ENCODE measurements at places on chromosomes 3 and 15.

DNA sequence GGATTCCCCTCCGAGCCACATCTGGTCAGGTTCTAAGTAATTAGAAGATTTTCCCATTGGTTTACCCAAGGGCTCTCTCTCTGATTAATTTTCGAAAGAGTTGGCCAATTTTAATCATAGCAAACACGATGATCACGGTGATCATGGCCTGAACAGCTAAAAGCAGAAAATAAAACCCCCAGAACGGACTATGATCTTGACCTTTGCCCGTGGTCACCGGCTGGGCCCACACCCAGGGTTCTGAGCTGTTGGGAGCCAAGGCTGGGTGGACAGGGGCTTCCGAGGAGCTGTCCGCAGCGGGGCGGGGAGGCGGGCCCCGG is 2.6 kb downstream of the GP5 start:
- DNase-seq: no peak
- H3K27ac ChIP-seq: peak overlapping the region; percentile 19
- H3K4me3 ChIP-seq: peak overlapping the region; percentile 42
- H3K27me3 ChIP-seq: peaks cover 5% of the 10 kb centered on the region
- H3K4me1 ChIP-seq: peaks cover 53% of the 10 kb centered on the region
- no peaks in the 10 kb centered on the region for H3K36me3 ChIP-seq

GRCh38 chr15:100112636-100113305 is 229.0 kb downstream of the ADAMTS17 start:
- peak overlapping the region; percentile 98 for H3K27ac ChIP-seq
- no peak for DNase-seq
- H3K4me1 ChIP-seq: peaks cover 41% of the 10 kb centered on the region

GRCh38 chr3:149879872-149880271 is 66.9 kb downstream of the RNF13 start:
- no peak overlapping the region for H3K4me3 ChIP-seq
- peaks cover 4% of the 10 kb centered on the region for H3K4me1 ChIP-seq
- H3K27ac ChIP-seq: no peak overlapping the region
- H3K27me3 ChIP-seq: no peaks in the 10 kb centered on the region

GRCh38 chr3:58236527-58237237 is 910 bp upstream of the ABHD6 start:
- H3K4me1 ChIP-seq: peaks cover 10% of the 10 kb centered on the region
- no peak for DNase-seq
- no peaks in the 10 kb centered on the region for H3K36me3 ChIP-seq
- H3K4me3 ChIP-seq: peak overlapping the region; percentile 86
- peak overlapping the region; percentile 46 for H3K27ac ChIP-seq
- H3K27me3 ChIP-seq: peaks cover 9% of the 10 kb centered on the region

- no peaks in the 10 kb centered on the region for H3K36me3 ChIP-seq
- H3K4me3 ChIP-seq: no peak overlapping the region
- H3K4me1 ChIP-seq: no peaks in the 10 kb centered on the region
- no peaks in the 10 kb centered on the region for H3K27me3 ChIP-seq
Observed at GRCh38 chr15:44246521-44247268, 41.8 kb upstream of the GOLM2 start.

DNA sequence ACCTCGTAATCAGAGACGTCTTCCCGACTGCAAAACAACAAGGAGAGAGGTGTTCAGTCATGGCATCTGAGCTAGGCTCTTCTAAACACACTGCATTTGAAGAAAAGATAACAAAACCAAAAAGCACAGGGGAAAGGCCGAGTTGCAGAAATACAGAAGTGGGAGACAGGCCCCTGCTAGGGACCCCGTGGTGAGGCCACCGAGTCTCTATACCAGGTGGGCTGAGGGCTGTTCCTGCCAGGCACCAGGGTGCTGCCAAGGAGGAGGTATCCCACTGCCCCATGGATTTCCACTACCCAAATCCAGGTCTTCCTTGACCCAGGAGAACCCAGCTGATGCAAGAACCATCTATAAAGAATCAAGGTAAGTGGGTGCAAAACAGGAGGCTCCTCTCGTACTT is 31.1 kb downstream of the RAB6B start:
- DNase-seq: no peak
- H3K27me3 ChIP-seq: peaks cover 6% of the 10 kb centered on the region
- H3K4me3 ChIP-seq: no peak overlapping the region
- H3K4me1 ChIP-seq: no peaks in the 10 kb centered on the region
- H3K27ac ChIP-seq: no peak overlapping the region

GRCh38 chr15:80404761-80405553 is 775 bp downstream of the ARNT2 start:
- peaks cover 4% of the 10 kb centered on the region for H3K4me1 ChIP-seq
- H3K27ac ChIP-seq: no peak overlapping the region
- H3K27me3 ChIP-seq: peaks cover 64% of the 10 kb centered on the region
- peak; percentile 34 for DNase-seq
- H3K4me3 ChIP-seq: peak overlapping the region; percentile 32

DNA sequence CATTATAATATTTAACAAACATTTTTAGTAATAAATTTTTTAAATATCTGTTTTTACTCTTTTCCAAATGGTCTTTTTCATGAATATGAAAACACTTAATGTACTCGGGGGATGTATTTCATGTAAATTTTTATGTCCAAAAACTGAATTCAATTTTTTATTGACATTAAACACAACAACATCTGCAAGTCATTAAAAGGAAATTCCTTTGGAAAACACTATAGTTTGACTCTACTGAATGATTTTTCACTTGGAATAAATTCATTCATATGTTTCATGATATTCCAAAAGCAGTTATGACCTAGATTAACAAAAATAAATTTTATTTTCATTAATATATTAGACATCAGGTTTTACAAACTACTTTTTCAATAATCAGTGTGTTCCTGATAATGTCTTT is 239.8 kb upstream of the AGTR1 start:
- H3K27me3 ChIP-seq: no peaks in the 10 kb centered on the region
- H3K4me1 ChIP-seq: no peaks in the 10 kb centered on the region
- H3K36me3 ChIP-seq: no peaks in the 10 kb centered on the region
- DNase-seq: no peak
- H3K4me3 ChIP-seq: no peak overlapping the region

DNA sequence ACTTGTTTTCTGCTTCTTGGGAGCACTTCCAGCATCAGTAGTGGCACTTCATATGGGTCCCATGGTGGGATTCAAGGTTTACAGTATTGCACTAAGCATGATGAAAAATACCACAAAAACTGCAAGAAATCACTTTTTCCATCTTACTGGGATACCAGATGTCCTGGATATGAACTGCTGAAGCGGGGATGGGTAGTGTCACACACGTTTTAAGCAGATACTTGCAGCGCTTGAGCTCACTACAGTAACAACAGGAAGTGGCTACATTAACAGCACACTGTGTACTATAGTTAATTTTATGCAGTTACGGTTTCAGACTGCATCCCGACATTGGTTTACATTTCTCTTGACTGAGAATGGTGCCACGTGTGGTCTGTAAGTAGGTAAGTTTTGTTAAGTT is 3.5 kb upstream of the ISG20 start:
- H3K4me1 ChIP-seq: peaks cover 94% of the 10 kb centered on the region
- no peaks in the 10 kb centered on the region for H3K27me3 ChIP-seq
- peak; percentile 58 for DNase-seq
- peak overlapping the region; percentile 96 for H3K27ac ChIP-seq
- H3K36me3 ChIP-seq: peaks cover 54% of the 10 kb centered on the region
- no peak overlapping the region for H3K4me3 ChIP-seq

- H3K4me3 ChIP-seq: no peak overlapping the region
- H3K36me3 ChIP-seq: no peaks in the 10 kb centered on the region
- no peak overlapping the region for H3K27ac ChIP-seq
- no peaks in the 10 kb centered on the region for H3K4me1 ChIP-seq
- DNase-seq: no peak
Observed at GRCh38 chr15:52082197-52083036, 30.2 kb downstream of the BCL2L10 start.

DNA sequence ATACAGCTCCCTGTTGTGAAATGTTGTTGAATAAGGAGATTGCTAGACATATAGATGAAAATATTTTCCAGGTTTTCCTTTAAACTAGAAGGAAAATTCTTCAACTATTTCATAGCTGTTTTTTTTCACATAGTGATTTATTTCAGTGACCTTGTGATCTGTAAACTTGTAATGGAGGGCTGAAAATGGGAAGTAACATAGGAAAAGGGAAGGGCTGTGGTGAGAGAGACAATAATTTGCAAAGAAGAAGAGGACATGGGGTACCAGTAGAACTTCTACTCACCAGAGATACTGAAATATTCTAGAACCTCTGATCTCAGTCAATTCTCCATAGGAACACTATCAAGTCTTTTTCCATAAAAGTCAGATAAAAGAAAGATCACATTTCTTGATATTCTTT is 60.4 kb downstream of the PLS1 start:
- DNase-seq: no peak
- H3K27ac ChIP-seq: no peak overlapping the region
- no peaks in the 10 kb centered on the region for H3K36me3 ChIP-seq
- H3K27me3 ChIP-seq: no peaks in the 10 kb centered on the region

- DNase-seq: no peak
- H3K27ac ChIP-seq: no peak overlapping the region
- no peaks in the 10 kb centered on the region for H3K4me1 ChIP-seq
- no peak overlapping the region for H3K4me3 ChIP-seq
- no peaks in the 10 kb centered on the region for H3K36me3 ChIP-seq
Observed at GRCh38 chr15:71212146-71212545, 96.9 kb downstream of the THSD4 start.

DNA sequence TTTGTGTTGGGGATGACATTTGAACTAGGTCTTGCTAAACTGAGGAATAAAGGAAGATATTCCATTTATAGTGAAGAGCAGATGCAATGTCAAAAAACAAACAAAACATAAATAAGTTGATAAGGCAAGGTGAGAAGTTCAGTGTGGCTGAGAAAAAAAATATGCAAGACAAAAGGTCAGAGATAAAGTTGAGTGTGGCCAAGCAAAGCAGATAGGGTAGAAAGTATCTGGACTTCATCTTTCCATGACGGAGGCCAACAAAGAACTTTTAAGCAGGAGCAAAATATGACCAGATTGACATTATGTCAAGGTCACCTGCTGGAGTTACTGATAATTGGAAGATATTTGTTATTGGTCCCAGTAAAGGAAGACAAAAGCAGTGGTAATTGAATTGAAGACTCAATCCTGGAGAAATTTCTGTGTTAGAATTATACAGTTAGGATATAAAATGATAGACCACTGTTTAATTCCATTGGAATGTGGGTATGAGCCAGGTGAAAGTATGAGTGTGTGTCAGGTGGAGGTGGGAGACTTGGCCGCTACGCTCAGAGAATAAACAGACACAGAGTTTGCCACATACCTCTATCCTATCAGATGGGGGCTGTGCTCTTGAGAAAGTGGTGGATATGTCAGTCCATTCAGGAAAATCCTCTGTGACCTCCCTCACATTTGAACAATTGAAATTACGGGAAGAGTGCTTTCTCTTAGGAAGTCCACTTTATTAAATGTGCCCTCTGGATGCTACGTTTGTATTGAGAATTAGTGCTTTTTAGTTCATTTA is 28.1 kb downstream of the ADIPOQ start:
- peaks cover 28% of the 10 kb centered on the region for H3K4me1 ChIP-seq
- no peaks in the 10 kb centered on the region for H3K27me3 ChIP-seq
- no peak for DNase-seq
- H3K4me3 ChIP-seq: no peak overlapping the region

DNA sequence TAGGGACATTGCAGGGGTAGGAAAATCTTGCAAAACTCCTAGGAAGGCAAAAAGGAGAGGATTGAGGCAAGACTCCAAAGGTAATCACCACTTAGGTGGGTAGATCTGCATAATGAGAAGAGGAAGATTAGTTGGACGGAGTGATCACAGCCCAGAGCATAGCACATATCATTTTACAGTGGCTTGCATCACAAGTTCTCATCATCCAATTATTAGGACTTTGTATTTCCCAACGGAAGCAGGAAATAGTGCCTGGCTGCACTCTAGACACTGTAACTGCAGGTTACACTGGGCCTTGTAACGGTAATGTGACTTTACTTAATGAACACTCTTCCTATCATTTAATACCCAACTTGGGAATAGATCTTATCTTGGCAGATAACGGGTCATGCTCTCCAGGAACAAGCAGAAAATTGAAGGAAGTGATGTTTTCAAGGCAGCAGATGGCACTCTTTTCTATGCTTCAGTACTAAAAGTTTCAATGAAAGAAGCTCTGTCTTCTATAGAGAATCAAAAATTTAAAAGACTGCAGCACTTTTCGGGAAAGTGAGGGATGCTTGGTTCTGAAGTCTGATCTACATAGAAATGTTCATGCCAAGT is 101.9 kb upstream of the KCNMB2 start:
- no peaks in the 10 kb centered on the region for H3K27me3 ChIP-seq
- H3K4me1 ChIP-seq: no peaks in the 10 kb centered on the region
- no peak overlapping the region for H3K27ac ChIP-seq
- DNase-seq: no peak
- H3K4me3 ChIP-seq: no peak overlapping the region

- no peak for DNase-seq
- peaks cover 16% of the 10 kb centered on the region for H3K4me1 ChIP-seq
- H3K27ac ChIP-seq: no peak overlapping the region
- no peaks in the 10 kb centered on the region for H3K36me3 ChIP-seq
- H3K4me3 ChIP-seq: no peak overlapping the region
Observed at GRCh38 chr15:58551084-58551763, 119.4 kb downstream of the LIPC start.

- no peaks in the 10 kb centered on the region for H3K27me3 ChIP-seq
- H3K27ac ChIP-seq: no peak overlapping the region
- DNase-seq: no peak
- no peaks in the 10 kb centered on the region for H3K4me1 ChIP-seq
Observed at GRCh38 chr3:87120881-87121280, 106.2 kb upstream of the CHMP2B start.

GRCh38 chr3:183954875-183955274 is 62.8 kb downstream of the ABCC5 start:
- no peak overlapping the region for H3K27ac ChIP-seq
- no peaks in the 10 kb centered on the region for H3K27me3 ChIP-seq
- no peak for DNase-seq
- H3K4me1 ChIP-seq: no peaks in the 10 kb centered on the region

All from activated naive CD4-positive, alpha-beta T cell treated with anti-CD3 and anti-CD28 coated beads for 36 hours (primary cell).